ENCODE measurements at places on chromosomes 6 and 20. TPM values are rescaled to one million over a fixed set of nuclear protein-coding genes. Genes with fewer than 3 reads are reported as not detected.

Gene RUNX2
- total RNA-seq: 34.1 TPM

- no peak for DNase-seq
Observed at GRCh38 chr20:19015351-19016139, 196.9 kb upstream of the SLC24A3 start.

DNA sequence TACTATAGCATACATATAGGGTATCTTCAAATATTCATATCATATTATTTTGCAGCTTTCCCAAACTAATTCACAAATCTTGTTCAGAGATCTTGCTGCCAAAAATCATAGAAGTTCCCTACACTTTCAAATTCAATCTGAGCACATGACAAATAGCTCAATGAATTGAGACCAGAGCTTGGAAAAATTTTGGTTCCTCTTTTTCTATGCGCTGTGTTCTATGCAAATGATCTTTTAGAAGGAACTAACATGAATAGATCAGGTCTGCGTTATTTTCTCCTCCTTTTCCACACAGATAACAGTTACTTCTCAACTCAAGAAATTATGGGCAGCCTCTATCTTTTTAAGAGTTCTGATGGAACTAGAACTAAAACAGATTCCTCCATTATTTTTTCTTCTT lies 316.3 kb downstream of the ARHGAP18 start:
- no peak for DNase-seq

DNA sequence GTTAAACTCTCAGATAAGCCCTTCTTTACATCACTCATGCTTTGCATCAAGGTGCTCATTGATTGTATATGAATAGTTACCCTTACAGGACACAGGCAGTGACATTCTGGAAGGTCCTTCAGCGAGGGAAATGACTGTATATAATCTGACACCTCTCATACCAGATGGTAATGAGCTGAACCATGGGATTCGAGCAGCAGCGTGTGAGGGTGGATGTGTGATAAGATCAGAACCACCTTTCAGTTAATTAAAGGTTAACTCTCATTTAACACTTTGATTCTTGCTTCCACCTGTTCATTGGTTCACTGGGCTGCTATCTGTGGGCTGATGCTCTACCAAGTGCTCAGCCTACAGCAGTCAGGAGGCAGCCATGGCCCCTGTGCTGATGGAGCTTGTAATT lies 24.2 kb downstream of the NEDD9 start:
- no peak for DNase-seq

DNA sequence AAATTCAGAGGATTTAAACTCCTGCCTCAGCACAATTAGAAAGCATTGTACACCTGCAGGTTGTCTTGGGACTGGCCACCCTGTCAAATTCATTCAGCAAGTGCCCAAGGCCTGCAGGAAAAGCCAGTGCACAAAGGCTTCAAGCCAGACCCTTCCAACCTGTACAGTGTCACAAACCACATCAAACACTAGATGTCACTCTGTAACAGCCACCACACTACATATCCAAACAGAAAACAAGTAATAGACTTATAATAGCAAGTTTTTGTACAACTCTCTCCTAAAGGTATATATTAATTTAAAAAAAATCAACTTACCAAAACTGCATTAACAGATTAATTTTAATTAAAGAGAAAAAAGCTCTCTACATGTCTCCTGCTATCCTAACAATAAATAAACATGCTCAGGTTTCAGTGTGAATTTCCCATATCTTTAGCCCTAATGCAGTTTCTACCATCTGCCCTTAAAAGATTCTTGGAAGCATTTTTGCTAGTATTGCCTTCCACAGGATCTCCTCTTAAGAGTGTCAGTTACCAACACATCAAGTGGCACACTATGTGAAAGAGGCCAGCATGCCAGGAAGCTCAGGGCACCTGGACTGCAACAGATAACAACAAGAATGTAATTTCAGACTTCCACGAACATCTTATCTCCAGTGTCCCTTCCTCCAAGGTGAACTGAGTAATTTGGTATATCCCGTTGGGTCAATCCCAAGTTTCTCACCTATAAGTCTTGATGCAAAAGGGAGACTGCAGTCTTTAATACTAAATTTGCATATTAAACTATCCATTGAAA lies 47.5 kb downstream of the RALGAPA2 start:
- DNase-seq: peak; percentile 58

Gene DOK5
- total RNA-seq: under 0.01 TPM

DNA sequence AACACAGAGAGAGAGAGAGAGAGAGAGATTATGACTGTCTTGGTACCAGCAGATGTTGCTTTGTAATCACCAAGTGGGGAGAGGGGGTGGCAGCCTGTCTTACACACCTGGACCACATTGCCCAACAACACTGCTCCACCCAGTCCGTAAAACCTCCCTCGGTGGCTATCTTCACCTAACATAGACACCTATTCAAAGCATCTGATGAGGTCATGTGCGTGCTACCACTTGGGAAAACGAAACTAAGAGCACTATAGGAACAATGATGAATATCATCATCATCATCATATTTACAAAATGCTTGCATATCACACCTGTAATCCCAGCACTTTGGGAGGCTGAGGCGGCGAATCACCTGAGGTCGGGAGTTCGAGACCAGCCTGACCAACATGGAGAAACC lies 24.1 kb upstream of the SALL4 start:
- no peak for DNase-seq

Data from renal cortical epithelial cell (primary cell).